OCI-LY7 (cell line): ENCODE measurements at places on chromosomes 11 and 22.

GRCh38 chr22:49561338-49561737, 266.3 kb downstream of the BRD1 start:
- no peak for DNase-seq

DNA sequence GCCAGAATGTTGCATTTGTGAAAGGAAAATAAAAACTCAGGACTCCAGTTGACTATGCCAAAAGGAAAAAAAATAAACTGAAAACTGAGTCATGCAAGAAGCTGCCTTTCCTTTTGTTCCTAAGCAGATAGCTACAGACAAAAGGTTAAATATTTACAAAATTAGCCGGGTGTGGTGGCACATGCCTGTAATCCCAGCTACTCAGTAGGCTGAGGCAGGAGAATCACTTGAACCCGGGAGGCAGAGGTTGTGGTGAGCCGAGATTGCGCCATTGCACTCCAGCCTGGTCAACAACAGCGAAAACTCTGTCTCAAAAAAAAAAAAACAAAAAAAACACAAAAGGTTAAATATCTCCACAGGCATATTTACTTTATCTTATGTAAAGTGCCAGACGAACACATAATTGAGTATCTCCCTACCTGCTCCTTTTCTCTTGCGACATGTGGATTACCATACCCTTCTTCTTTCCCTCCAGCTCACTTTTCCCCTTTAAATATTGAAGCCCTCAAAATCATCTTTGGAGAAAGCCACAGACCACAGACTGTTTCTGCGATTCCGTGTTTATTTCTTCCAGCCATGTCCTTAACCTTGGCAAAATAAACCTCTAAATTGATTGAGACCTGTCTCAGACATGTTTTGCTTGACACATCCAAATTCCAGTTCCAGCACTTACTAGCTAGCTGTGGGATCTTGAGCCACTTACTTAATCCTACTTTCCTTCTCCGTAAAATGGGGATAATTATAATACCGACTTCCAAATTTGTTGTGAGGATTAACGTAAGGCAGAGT, 2.3 kb upstream of the SMPD1 start:
- no peak for DNase-seq

DNA sequence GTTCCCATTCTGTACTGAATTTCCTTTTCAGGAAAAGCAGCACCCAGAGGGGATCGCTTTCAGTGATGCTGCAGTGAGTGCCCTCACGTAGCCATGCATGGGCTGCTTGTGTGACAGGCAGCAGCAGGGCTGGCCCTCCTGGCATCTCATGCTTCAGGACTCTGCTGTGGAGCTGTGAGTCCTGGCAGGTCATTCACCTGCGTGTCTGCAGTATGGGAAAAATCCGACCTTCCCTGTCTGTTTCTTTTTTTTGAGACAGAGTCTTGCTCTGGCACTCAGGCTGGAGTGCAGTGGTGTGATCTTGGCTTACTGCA, 13.4 kb downstream of the GLB1L2 start:
- no peak for DNase-seq

GRCh38 chr11:43737201-43737590, 56.7 kb downstream of the HSD17B12 start:
- no peak for DNase-seq

DNA sequence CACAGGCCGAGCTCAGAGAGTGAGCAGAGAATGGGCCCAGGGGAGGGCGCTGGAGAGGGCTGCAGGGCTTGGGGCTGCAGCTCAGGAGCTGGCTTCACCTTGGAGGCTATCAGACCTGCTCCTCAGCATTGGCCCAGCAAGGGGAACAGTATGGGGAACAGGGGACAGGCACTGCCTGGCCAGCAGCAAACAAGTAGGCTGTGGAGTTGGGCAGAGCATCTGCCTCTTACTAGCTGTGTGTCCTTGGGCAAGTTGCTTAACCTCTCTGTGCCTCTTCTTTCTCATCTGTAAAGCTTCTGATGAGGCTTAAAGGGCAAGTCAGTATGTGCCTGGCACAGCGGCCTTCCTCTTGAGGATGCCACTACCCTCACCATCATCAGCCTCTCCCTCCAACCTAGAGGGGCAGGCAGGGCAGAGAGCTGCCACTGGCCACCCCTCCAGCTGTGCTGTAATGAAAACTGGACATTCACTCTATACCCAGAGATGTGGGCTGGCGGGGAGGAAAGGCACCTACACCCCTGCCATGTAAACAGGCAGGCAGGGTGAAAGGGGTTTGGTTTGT, 7.5 kb upstream of the CDKN1C start:
- DNase-seq = peak; percentile 47

GRCh38 chr11:117010808-117011540, 87.3 kb downstream of the SIK3 start:
- DNase-seq = no peak

DNA sequence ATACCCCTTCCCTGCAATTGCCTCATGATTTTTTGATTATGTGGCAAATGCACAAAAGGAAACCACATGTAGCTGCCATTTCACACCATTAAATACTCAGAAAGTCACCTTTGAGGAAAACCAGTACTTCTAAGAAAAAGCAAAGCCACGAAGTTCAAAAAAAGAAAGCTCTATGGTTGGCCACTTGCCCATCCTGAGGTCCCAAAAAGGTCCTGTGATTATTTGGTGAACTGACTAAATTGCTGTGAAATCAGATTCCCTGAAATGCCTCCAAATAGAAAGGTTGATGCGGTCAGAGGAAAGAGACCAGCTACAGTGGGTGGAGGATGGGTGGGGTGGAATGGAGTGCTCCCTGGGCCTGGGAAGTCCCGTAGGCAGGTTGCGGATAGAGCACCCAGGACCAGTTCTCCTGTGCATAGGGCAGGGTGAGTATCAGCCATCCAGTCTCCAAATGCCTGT, 26.9 kb downstream of the MRPL16 start:
- DNase-seq = no peak

DNA sequence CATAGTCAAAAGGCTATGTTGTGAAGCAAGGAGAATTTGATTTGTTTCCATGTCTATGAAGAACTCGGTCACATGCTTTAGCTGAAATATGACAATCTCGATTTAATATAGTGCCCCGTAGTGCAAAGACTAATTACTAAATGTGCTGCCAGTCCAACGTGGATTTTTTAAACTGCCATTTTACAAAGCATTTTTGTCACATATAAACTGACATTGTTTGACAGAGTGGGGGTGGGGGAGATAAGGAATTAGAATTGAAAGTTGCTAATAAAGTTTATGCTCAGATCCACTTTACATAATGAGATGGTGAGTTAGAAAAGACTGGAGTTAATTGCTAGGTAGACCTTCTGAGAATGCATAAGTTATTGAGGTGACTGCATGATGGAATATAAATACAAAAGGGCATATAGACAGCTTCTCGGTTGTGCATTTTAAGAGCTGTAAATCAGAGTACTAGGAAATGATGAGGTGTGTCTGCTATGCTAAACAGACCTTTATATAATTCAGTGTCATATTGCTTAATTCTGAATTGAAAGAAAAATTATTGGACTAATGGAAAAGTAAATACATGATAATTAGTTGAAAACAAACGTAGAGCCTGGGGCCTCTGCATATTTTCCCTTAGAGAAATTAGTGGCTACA, 158.9 kb upstream of the MTNR1B start:
- DNase-seq = no peak

DNA sequence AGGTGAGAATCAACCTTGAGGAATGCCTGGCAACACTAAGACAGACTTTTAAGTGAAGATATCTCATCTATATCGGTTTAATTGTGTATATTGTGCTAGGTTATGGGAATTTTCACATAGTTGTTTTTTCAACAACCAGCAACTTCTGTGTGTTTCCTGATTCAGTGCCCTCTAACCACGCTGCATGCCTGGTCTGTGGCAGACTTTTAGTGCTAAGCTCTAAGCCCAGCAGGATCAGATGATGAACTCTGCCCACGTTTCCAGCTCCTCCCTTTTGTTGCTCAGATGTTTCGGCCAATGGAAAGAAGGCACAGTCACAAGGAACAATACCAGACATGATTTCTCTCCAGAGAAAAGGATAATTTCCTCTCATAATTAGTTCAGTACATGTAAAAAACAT, 1.4 kb upstream of the VWA5A start:
- DNase-seq = no peak

DNA sequence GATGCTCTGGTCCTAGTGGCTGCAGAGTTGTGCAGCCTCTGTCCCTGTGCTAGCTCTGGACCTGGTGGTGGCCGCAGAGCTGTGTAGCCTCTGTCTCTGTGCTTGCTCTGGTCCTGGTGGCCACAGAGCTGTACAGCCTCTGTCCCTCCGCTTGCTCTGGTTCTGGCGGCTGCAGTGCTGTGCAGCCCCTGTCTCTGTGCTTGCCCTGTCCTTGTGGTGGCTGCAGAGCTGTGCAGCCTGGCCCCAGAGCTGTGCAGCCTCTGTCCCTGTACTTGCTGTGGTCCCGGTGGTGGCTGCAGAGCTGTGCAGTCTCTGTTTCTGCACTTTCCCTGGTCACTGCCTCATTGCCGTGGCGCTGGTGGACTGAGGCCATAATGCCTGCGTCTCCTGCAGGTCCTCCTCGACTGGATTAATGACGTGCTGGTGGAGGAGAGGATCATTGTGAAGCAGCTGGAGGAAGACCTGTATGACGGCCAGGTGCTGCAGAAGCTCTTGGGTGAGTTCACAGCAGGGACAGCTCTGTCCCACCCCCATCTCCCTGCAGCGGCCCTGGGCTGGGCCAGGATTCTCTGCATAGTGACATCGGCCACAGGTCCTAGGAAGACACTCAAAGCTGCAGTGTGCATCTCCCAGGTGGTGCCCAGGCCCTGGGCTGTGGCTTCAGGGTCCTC, 61.9 kb upstream of the PARVG start:
- no peak for DNase-seq

DNA sequence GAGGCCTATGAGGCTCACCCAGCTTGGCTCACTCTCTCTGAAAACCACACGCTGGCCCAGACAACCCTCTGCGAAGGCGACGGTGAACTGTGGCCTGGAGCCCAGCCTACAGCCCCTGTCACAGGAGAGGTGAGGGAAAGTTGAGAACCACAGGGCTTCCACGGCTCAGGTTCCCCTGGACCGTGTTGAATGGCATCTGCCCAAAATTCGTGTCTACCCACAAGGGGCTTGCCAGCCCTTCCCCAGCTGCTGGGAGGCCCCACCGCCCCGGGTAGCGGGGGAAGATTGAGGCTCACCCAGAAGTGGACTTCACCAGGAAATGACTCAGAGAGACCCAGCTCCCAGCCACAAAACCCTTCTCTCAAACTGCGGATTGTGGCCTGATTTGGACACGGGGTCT, 197.1 kb downstream of the CTTN start:
- no peak for DNase-seq

- DNase-seq = no peak
Measured at GRCh38 chr22:42651134-42651533, 1.9 kb upstream of the CYB5R3 start.

DNA sequence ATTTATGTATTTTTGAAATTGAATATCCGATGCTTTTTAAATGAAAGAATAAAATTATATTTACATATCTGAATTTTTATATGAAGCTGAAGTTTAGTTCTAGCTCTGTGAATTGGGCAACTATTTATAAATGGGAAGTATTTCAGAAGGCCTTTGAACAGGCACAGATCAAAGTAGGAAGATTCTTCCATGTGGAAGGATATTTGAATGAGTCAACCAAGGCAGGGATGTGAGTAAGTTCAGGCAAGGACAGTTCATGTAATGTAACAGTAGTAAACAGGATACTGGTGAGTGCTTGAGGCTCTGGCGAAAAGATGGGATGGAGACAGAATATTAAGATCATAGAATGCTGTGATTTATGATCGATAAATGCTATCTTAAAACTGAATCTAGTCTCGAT, 417.8 kb upstream of the CCDC179 start:
- DNase-seq = no peak

DNA sequence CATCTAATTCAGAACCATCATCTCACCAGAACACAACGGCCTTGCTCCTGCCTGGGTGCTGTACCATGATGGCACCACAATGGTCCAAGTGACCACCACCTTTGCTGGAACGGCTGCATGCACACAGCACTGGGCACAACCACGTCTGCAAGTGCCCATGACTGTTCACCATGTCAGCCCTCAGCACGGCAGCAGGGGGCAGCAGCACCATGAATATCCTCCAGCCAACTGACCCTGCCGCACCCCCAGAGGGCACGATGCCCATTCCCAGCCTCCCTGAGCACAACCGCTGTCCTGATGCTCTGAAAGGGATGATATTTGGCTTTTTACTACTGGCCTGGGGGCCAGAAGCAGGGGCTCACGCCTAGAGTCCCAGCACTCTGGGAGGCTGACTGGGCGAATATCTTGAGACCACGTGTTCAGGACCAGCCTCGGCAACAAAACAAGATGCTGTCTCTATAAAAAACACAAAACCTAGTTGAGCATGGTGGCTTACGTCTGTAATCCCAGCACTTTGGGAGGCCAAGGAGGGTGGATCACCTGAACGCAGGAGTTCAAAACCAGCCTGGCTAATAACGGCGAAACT, 25.7 kb downstream of the DRD4 start:
- peak; percentile 53 for DNase-seq

GRCh38 chr11:95182397-95182796, 48.6 kb downstream of the SESN3 start:
- DNase-seq = no peak

DNA sequence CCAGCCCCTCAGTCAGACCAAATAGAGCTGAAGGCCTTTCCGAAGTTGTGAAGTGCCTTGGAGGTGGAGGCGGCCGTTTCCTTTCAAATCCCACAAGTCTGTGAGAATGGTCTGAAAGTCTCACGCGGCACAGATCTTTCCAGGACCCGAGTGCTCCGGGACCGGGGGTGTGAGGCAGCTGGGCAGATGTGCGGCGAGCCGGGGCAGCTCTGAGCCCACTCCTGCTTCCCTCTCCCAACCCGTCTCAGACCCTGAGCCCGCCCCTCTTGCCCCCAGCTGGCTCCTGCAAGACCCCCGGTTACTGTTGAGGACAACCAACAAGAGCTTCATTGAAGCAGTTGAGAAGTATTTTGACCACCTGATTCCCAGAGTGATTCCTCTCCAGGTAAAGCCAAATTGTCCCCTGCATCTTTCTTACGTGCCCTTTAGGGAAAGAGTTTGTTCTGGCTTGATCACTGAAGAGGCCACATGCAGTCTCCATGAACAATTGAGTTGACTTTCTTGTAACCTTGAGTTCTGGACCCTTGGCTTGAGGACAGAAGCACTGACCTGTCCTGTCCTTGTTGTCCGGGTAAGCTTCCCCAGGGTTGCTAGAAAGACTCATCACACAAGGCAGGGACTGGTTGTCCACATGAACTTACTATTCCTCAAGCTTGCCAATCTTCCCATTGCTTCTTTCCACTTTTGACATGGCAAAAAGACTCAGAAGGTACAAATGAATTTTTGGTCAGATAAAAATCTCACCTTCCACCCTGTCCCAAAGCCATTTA, 7.5 kb downstream of the GLB1L3 start:
- no peak for DNase-seq

DNA sequence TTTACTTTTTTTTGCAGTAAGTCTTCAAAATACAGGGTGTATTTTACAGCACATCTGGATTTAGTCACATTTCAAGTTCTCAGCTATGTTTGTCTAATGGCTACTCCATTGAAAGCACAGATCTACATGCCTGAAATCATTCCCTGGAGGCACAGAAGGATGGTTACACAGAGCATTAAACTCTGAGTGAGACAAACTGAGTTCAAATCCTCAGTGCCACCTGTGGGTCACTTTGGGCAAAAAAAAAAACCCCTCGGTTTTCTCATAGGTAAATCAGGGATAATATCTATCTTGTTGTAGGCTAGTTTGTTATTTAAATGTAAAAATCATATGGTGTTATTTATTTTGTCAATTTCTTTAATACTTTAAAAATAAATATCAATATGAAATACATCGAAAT, 7.7 kb downstream of the ANKRD49 start:
- no peak for DNase-seq

- DNase-seq = no peak
Measured at GRCh38 chr11:131975619-131976018, 605.2 kb downstream of the NTM start.

- DNase-seq = peak; percentile 89
Measured at GRCh38 chr22:21646608-21647590, 4.8 kb downstream of the SDF2L1 start.
